ENCODE measurements at places on chromosomes 3 and 15.

DNA sequence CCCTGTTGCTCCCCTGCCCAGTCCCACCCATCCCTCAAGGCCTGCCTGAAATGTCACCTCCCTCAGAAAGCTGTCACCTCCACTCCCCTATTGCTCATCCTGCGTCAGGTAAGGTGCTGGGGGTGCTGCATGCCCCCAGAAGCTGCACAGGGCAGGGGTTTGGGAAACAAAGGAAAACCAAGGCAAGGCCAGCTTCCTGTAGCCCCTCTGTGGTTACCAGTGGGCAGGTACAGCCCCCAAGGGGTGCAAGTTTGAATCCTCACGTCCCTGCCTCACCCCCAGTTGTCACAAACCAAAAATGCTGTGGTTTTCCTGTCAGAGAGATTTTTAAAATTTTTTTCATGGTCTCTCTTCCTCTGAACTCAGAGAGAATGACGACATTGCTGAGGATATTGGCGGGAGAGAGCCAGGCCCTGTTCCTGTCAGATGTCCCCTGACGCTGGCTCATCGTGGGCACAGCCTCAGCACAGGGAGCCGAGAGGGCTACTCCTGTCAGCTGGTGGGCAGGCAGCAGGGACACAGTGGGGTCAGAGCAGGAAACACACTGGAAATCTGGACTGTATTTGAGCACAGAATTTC, 27.0 kb downstream of the PSTPIP1 start:
- no peak for DNase-seq

GRCh38 chr15:100094127-100094510, 247.7 kb downstream of the ADAMTS17 start:
- DNase-seq: no peak

- DNase-seq: no peak
Measured at GRCh38 chr15:48530528-48530927, 115.0 kb downstream of the FBN1 start.

- DNase-seq: no peak
Measured at GRCh38 chr15:44802336-44802735, 66.0 kb downstream of the TRIM69 start.
